ENCODE measurements at places on chromosomes 5 and 9.

- no peak for DNase-seq
Observed at GRCh38 chr5:76582230-76583162, 40.7 kb downstream of the F2RL2 start.

DNA sequence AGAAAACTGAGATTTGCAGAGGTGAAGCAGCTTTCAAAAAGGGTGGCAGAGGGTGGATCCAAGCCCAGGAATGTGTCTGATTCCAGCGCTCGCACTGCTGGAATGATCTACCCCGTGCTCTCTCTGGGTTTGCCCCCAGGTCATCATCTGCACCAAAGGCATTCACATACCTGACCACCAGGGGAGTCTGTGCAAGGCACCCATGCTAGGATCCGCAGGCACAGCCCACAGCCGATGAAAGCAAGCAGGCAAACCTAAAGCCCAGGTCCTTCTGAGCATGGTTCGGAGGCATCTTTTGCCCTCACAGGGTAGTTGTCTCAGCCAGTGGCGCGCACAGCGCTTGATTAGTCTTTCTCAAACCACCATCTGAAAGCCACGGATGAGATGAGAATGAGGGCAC is 56.6 kb downstream of the TEK start:
- DNase-seq, result no peak

DNA sequence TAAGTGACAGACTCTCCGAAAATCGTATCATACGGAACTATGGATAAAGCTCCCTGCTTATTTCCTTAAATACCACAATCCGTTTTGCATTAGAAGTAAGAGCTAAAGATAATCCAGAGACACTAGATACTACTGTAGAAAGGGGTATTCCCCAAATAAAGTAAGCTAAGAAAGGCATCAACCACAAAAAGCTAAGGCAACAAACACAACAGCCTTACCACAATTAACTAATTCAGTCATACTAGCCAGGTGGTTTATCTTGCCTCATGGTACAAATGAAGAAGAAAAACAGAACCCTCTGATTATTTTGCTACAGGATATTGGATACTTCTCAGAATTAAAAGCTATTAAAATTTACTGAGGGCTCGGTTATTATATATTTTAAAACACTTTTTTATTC is 14.1 kb downstream of the ERP44 start:
- DNase-seq, result no peak

DNA sequence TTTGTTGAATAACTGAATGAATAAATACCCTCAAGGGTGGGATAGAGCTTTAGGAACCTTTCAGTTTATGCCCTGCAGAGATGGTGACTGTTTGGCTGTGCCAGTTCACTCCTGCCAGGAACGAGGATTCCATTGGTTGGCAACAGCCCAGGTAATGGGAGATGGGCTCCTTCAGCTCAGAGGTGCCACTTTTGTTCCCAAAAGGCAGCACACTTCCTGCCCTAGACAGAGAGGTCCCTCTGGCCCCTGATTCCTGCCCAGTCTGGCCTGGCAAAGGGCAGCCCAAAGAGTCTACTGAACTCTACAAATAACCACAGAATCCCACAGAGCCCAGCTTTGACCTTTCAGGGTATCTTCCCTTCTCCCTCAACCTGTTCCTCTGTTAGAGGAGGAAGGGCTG is 1.6 kb downstream of the C9orf152 start:
- no peak for DNase-seq

GRCh38 chr5:54620141-54620933 is 102.8 kb downstream of the SNX18 start:
- no peak for DNase-seq

DNA sequence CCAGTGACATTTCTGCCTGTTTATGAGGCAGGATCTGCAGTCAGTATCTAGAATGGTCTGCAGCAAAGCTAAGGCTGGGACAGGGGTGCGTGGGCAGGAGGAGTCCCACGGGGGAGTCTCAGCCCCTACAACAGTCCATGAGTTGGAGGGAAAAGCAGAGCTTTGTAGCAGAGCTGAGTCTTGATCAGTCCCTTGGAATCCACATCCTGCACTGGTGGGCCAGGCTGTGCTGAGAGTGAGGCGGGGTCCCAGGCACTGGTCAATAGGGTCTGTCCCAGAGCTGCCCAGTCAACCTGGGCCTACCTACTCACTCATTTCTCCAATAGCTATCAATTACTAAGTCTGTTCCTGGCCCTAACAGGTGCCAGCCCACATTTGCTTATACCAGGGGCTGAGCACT is 5.9 kb downstream of the ACSL6 start:
- DNase-seq, result peak; percentile 38

GRCh38 chr9:75390951-75391350 is 302.6 kb downstream of the OSTF1 start:
- no peak for DNase-seq

DNA sequence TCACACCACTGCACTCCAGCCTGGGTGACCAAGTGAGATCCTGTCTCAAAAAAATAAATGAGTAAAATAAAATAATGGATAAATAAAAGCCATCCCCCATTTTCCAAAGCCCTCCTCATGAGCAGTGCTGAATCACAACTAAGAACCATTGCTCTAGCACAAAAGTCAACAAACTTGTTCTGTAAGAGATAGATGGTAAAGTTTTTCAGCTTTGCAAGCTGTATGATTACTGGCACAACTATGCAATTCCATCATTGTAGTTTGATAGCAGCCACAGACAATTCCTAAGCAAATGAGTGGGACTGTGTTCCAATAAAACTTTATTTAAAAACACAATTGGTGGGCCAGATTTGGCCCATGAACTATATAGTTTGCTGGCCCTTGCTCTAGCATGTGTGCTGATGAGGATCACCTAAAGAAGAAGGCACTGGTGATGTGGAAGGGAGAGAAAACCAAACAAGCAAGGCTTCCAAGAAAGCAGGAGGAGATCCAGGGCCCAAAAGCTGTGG is 64.6 kb downstream of the NEURL1B start:
- no peak for DNase-seq

DNA sequence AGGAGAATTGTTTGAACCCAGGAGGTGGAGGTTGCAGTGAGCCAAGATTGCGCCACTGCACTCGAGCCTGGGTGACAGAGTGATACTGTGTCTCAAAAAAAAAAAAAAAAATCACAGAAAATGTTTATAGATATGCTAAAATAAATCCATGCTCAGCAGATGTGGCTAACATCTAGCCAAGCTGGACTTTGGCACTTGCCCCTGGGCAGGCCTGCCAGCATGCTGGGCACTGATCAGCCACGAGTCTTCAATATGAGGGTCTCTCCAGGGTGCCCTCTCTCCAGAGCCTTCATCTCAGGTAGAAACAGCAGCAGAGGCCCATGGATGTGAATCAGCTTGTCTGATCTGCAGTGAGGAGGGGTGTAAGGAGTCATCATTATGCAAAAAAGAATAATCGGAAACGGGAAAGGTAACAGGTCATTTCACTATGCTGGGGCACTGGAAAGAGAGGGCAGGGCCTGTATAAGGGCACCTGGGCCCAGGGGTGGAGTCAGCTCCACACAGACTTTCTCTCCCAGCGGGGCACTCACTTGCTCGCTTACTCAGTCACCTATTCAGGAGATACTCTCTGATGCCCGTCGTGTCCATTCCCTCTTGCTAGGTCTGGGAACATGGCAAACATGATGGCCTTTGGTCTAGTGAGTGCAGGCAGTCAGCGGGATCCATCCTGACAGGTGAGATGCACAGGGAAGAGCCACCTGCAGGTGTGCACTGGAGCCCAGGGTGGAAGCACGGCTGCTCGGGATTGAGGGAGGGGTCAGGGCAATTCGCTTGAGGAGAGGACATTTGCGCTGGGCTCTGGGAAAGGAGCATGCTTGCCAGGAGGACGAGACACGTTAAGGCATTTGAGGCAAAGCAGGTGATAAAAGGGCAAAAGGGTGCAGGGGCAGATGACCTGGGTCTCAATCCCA is 17.1 kb downstream of the RNF44 start:
- DNase-seq, result no peak

GRCh38 chr9:96604004-96604319 is 15.7 kb downstream of the CDC14B start:
- no peak for DNase-seq

DNA sequence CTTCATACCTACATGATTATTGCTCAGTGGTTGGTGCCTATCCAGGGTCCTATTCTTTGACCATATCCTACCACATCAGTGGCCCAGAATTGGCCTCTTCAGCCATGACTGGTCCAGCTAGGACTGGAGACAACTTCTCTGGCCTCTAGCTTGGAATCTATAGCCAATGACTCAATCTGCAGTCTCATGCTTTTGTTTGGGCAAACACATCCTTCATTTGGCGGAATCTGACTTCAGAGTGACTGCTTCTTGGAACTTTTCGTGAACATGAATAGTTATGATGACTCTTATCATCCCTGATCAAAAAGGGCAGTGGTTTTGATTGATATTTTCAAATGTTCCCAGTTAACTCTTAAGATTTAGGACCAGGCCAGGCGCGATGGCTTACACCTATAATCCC is 134.1 kb downstream of the PAPPA start:
- no peak for DNase-seq

DNA sequence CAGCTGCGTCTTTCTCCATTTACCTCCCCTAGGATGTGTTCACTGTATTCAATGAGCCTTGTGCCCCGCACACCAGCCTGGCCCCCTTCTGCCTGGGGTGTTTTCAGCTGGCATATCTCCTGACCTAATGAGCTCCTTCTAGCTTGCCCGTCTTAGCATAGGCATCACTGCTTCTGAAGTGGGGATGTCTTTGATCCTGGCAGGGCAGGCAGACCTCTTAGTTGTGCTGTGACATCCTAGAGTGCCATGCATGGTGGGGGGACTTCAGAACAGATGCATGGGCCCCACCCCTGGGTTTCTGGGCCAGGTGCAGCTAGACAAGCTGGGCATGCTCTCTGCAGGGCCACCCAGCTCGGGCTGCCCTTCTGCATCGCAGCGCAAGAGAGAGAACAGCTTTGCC is 172.7 kb downstream of the GADD45G start:
- DNase-seq, result no peak

DNA sequence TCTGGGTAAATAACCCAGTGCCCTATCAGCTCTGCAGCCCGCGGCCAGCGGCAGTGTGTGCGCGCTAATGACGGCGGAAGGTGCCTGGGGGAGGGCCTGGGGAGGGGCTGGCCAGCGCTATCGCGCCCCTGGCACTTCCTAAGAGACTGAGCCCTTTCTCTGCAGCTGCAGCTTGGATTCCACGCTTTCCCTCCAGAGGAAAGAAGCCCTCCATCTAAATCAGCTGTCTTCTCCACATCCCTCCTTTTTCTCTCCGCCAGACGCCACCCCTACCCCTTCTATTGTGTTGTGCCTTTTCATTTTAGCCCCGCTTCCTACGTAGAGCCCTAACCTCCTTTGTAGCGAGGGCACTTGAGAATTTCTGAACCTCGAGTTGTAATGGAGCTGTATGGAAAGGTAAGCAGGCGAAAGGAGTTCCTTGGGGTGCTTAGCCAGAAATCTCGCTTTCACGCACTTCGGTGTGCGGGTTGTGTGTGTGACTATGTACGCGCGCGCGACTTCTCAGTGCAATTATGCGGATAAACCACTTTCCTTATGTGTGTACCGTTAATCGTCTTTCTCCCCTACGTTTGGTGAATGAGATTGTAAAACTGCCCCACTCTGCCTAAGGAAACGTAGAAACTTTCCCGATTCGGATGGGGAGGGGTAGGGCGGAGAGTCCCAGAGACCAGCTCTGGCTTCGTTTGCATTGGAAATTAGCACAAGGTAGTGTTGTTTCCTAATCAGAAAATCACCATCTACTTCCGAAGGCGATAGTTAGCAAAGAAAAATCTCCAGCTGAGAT is 664 bp upstream of the RAB3C start:
- DNase-seq, result no peak

DNA sequence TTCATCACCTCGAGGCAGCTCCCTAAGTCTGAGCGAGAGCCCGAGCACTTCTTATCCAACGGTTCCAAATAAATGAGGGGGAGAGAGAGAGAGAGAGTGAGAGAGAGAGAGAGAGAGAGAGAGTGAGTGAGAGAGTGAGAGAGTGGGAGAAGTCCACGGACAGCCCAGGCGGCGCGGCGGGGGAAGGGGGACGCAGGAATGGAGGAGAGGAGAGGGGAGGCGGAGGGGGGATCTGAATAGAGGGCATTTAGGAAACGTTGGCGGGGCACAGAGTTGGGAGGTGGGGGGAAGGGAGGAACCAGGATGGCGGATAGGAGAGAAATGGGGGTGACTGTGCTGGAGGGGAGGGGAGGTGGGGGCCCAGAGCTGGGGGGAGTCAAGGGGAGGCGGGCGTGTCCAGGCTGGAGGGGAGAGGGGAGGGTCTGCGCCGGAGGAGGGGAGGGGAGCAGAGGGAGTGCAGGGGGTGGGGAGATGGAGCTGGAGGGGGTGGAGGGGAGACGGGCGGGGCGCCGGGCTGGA is 398 bp upstream of the BASP1 start:
- peak; percentile 73 for DNase-seq

DNA sequence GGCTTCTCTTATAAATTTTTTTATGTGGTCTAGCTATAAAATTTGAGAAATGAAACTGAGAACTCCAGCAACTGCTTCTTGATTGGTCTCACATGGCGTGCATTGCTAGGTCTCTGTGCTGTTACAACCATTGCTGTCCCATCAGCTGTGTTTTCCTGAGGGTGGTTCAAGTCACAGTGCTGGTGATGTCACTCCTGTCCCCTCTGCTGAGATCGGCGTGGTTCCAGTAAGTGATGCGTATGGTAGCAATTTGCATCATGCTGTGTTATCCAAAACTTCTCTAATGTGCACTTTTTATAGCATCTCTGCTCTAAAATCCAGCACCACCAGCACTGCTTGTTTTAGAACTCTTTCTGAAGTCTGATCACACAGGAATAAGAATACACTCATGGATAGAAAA is 112.6 kb upstream of the ZNF608 start:
- DNase-seq, result no peak

GRCh38 chr5:30874241-30875034 is 319.0 kb upstream of the CDH6 start:
- no peak for DNase-seq

- DNase-seq, result no peak
Observed at GRCh38 chr9:116647515-116647809, 39.6 kb upstream of the TRIM32 start.

- no peak for DNase-seq
Observed at GRCh38 chr9:37574241-37574721, 1.9 kb downstream of the FBXO10 start.
